ENCODE measurements at places on chromosomes 3 and 15.

- no peak for DNase-seq
Measured at GRCh38 chr3:133812872-133813271, 7.3 kb downstream of the SRPRB start.

DNA sequence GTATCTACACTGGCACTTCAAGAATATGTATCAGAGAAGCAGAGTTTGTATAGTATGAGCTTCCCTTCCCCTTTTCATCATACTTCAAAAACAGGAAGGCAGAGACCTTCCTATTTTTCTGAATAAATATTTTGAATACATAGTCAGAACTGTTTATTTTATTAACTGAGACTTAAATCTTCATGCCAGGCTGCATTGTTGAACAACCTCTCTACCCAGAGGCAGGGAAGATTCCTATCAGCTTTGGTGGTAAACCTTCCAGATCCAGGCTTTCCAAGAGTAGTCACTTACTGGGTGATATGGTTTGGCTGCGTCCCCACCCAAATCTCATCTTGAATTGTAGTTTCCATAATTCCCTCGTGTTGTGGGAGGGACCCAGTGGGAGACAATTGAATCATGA is 217.4 kb upstream of the ATP11B start:
- no peak for DNase-seq

GRCh38 chr15:88609344-88610090 is 11.6 kb upstream of the AEN start:
- DNase-seq = no peak

GRCh38 chr3:2061360-2061759 is 37.3 kb upstream of the CNTN4 start:
- DNase-seq = no peak

DNA sequence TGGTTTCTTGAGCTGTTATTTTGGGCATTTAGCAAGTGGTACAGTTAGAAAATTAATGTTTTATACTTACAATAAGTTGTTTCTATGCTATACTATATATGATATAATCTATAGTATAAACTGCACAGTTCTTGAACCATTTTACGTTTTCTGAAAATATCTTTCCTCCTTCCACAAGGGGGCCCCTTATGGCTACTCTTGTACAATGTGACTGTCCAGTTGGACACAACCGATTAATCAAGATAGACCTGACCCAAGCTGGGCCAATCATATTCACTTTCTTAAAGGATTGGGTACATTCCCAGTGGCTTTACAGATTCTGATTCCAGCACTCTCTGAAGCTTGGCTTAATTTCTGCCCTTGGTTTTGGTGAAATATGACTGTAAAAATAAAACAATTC is 953.4 kb downstream of the AGBL1 start:
- DNase-seq = no peak

- no peak for DNase-seq
Measured at GRCh38 chr3:61559136-61559731, 2.1 kb upstream of the PTPRG start.

DNA sequence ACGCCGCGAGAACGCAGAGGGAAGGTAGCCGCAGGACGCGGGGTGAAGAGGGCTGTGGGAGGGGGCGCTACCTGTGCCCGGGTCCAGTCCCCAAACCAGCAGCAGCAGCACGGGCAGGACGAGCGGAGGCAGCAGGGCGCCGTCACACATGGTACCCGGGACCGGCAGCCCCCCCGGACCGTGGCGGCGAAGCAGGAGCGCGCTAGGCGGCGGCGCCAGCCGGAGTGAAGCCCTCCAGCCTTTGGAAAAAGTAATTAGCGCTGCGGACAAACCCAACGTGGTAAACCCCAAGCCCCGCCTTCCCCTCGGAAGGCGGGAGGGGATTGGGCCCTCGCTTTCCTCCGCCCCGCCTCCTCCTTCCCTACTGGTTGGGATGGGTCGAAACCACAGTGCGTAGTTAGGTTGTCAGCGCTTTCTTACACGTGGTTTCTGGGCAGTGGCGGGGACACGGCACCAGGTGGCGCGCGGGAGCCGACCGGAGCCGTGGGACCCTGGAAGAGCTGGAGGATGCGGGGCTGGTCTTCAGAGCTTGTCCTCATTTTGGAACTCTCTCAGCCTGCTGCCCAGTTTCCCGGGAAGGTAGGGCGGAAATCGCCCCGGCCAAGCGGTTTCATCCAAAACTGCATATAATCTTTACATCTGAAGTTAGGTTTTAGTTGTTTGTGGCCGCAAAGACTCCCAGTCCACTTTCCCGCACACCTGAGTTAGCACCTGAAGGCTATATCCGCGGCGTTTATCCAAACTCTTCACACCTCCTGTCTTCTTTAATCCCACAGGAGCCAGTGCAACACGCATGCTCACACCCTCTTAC is at the start of gene ADAMTS17:
ADAMTS17 (minus strand) TSS at position 226 of the 811 bp plus-strand sequence; CDS start at position 150, 76 bp downstream.
- peak; percentile 25 for DNase-seq

- no peak for DNase-seq
Measured at GRCh38 chr15:50248994-50249582, 16.4 kb downstream of the HDC start.

DNA sequence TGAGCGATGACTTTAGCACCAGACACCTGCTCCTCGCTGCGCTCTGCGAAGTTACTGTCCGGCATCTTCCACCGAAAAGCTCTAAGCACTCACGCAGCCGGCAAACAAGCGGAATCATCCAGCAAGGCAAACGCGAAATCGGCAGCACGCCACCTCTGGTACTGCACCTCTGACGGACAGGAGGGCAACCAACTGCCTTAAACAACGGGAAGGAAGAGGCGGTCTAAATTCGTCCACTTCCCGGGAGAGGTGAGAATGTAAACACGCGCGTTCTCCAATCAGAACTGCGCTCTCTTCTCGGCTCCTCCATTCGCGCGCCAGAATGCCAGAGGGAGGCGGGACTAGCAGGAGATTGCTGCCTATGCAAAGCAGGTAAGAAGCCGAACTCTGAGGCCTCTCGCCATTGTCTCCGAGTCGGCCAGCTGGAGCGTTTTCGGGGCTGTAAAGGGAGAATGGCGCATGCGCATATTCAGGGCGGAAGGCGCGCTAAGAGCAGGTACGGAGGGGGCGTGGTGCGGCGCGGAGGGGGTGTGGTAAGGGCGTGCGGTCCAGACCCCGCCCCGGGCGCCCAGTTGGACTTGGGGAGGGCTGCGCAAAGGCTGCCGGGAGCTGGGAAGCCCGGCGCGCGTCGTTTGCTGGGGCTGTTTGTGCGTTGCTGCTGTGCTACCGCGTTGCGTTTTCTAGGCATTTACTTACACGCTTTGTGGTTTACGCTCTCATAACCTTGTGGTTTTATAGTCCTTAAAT is at the start of the genes BTD and HACL1:
BTD (plus strand) TSS at position 347 of the 747 bp plus-strand sequence. CDS start 33,695 bp downstream, outside the sequence.
HACL1 (minus strand) TSS at position 171 of the 747 bp plus-strand sequence; CDS start at position 65, 106 bp downstream.
- no peak for DNase-seq

- peak; percentile 21 for DNase-seq
Measured at GRCh38 chr3:132726341-132726823, 4.2 kb upstream of the NPHP3 start.

GRCh38 chr15:44194323-44195150 is 534 bp downstream of the FRMD5 start:
- no peak for DNase-seq

GRCh38 chr15:90240856-90241255 is 6.8 kb downstream of the GDPGP1 start:
- no peak for DNase-seq

DNA sequence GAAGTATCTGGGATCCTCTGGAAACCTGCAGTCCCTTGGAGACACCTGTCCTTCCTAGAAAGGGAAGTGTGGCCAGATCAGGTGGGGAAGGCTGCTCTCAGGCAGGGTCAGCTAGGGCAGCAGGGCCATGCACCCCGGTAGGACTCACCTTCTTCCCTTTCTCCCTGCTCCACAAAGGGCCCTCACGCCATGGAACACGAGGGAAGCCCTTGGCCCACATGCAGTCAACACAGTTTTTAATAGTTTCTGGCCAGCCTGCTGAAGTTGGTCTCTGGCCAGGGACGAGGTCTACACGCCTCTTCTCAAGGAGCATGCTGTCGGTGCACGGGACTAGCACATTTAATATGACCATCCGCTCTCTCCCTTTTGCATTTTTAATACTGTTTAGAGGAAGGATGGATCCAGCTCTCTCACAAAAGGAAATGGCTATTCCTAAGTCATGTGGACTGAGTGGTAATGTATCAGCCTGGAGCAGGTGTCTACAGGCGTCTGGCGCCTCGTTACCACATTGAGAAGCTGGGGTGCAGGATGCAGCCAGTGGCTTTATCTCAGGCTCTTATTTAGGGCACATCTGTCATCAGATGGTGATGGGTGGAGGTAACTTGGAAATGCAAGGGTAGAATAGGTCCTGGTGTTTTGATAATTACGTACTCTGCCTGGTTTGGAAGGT is 153.9 kb downstream of the KLF13 start:
- no peak for DNase-seq

GRCh38 chr3:123421353-123422174 is 27.3 kb downstream of the ADCY5 start:
- DNase-seq = no peak

DNA sequence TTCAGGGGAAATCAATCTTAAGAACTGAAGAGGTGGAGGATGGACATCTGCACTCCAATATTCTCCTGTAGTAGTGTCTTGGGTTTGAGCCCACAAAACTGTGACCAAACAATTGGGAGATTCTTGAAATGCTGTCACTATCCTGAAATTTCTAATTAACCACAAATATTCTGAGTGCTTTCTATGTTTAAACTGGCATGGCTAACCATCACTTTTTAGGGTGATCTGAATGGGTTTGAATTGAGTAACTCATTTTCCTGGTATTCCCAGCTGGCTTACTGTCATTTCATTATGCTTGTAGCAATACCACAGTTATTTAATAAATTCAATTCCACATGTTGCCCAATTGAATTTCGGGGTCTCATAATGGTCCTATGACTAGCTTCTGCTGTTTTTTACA is 216.9 kb upstream of the DCBLD2 start:
- DNase-seq = no peak

DNA sequence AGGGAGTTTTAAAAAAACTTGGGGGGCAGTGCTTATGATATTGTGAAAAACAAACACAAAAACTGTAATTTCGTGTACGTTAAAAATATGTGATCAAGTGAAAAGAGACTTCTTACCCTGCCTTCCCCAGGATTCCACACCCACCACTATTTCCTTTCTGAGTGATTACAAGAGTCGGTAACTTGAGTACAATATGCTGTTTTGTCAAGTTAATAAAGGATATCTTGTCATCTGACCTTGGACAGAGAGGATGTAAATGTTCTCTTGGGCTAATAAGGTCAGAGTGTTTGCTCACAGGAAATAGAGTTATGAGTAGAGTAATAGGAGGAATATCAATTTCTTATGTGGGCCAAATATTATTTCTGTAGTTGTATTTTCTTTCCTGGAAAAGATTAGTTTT is 68.1 kb downstream of the NOX5 start:
- DNase-seq = no peak

GRCh38 chr15:88938802-88939485 is 25.8 kb upstream of the MFGE8 start:
- no peak for DNase-seq

- no peak for DNase-seq
Measured at GRCh38 chr3:674116-674515, 418.7 kb upstream of the CNTN6 start.

DNA sequence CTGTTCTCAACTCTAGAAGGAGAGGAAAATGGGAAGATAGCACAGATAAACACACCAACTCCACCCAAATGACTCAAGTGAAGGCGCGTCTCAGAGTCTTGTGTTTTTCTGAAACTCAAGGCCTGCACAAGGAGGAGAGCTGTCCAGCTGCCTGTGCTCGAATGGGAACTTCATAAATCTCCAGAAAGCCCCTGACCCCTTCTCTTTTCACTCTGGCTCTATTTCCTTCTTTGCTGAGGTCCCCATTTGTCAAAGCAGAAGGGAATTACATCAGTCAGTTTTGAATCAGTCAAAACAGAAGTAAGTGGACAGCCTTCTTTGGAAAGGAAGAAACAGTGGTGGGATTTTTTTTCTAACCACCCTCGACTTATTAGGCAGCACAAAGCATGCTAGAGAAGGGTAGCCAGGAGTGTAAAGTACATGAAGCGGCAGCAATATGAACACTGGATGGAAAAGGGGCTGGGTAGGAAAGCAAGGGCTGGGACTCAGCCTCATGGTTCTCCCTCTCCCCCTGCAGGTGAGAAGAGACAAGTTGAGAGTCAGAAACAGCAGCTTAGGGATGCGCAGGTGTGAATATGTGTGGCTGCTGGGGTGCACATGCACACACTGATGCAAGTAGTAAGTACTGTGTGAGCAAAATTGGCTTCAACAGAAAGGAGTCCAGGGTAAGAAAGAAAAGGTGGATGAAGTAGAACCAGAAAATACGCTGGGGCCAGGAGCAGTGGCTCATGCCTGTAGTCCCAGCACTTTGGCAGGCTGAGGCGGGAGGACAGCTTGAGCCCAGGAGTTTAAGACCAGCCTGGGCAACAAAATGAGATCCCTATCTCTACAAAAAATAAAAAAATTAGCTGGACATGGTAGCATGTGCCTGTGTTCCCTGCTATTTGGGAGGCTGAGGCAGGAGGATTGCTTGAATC is 36.6 kb upstream of the MAGEF1 start:
- DNase-seq = no peak

- DNase-seq = no peak
Measured at GRCh38 chr3:183534249-183534648, 21.3 kb downstream of the KLHL6 start.

GRCh38 chr15:38972831-38973230 is 408.2 kb upstream of the RASGRP1 start:
- no peak for DNase-seq

GRCh38 chr3:152123457-152123856 is 145.3 kb upstream of the MBNL1 start:
- no peak for DNase-seq
